ENCODE measurements at places on chromosomes 1 and 21.

GRCh38 chr1:25615563-25616094 is 962 bp upstream of the MAN1C1 start:
- no peak for DNase-seq

DNA sequence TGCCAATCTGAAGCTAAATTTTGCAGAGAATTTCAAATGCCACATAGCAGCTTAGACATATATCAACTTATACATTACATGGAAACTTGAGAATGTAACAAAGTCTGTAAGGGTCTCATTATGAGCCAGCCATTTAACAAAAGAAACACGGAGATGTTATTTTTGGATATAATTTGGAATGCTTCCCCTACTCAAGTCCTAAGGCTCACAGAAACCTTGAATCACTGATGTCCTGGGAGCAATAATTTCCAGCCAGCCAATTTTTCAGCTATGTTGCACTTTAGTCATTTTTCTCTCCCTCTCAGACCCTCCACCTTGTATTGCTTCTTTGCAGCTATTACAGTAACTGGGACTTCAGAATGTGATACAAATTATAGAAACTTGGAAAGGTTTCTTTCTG is 56.9 kb downstream of the EIF2B3 start:
- no peak for DNase-seq

- no peak for DNase-seq
These were observed 2.0 kb downstream of the GRHL3 start for GRCh38 chr1:24321126-24321525.

- DNase-seq: no peak
These were observed 41.6 kb downstream of the NSL1 start for GRCh38 chr1:212749821-212750535.

DNA sequence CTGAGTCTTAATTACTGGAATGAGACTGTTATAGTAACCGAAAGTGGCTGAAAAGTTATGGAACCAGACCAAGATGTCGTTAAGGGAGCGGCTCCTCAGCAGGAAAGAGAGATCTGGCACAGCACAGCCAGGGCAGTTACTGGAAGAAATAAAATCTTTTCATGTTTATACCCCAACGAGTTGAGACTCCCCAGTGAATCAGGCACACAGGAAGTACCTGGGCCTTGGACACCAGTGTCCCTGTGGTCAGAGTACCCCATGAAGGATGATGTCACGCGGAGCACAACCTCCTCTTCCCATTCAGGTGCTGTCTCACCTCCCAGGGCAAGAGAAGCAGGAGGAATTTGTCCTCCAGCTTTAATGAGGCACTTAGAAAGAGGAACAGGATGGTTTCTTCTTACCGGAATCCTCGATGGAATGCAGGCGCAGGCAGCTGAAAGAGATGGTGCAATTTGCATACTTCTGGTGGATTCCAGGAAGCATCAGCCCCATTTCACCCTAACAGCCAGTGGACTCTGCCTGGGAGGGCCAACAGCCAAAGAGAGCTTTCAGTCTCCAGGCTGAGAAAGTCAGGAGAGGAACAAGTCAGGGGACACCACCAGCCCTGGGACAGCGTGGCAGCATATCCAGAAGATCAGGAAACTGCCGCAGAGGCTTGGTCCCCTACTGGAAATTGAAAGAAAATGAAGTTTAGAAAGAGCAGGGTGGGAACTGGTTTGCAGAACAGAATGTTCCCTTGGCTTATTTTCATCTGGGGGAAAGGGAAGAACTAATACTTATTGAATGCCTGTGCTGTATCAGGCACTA is 35.9 kb upstream of the CTTNBP2NL start:
- DNase-seq: no peak

DNA sequence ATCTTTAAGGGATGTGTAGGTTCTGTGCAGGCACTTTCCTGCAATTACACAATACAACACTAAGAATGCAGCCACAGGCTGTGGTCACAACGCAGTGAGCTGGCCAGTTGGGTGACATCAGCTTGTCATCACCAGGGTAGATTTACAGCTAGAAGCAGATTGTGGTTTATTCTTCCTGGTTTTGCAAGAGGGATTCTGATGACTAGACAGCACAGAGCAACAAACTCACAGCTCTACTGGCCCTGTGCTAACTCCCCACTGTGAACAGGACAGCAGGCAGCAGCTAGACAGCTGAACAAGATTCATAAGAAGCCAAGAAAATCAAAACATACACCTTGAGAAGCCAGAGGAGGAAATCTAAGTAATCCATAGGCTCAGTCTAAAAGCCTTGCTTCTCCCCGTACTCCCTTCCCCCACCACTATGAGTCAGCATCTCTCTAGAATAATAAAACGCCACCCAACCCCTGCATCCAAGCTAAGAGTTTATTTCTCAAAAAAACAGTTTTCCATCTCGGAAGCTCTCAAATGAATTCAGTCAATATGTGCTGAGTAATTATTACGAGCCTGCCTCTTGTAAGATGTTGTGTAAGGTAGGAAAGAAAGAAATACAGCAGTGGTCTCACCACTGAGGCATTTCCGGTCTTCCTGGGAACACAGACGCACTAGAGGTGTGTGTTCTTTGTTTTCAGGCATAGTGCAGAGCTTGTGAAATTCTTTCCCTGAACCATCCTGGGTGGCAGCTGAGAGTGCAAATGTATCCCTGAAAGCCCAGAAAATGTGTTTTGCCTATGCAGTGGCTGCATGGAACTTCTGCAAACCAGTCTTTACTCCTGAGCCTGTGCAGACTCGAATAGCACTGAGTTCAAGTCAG is 162.8 kb downstream of the NTPCR start:
- no peak for DNase-seq

- no peak for DNase-seq
These were observed 23.9 kb downstream of the RNF2 start for GRCh38 chr1:185069202-185069772.

DNA sequence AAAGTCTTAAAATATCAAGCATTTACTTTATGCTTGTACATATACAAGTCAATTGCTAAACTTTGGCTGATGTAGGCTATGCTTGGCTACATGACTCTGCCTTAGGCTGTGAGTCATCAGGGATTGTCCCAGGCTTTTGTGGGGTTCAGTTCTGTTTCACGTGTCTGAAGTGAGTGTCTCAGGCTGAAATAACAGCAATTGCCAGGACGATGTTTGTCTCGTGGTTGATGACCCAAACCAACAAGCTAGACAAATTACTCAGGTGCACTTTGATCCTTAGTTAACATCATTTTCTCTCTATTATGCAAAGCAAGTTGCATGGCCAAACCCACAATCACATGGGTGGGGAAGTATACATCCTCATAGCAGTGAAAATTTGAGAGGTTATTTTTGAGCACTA is 410.1 kb downstream of the BRINP3 start:
- no peak for DNase-seq

DNA sequence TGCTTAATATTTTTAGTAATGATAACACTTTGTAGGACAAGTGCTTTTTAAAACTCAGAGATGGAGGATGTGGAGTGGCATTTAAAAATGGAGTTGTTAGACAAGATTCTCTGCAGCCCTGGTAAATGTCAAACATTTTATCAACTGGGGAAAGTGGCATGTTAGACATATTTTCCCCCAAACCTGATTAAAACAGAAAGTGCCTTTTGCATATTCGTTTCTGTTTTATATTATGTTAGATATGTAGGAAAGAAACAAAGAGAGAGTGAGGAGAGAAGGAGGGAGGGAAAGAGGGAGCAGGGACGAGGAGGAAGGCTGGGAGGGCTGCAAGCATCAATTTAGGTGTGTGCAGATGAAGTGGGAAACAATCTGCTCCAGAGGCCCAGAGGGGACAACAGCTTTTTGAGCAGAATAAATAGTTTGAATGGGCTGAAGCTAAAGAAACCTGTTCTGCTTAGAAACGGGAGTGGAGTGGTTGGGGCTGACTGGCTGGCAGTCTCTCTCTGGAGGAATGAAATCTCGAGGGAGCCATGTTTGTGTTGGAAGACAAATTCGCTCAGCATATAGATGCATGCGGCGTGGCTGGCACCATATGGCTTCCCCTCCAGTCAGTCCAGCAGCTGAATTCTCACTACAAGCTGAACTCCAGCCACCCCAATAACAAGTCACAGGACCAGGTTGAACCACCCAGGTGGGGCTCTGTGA is 502.2 kb downstream of the AJAP1 start:
- no peak for DNase-seq

- no peak for DNase-seq
These were observed 481 bp upstream of the EXTL1 start for GRCh38 chr1:26020941-26021646.

DNA sequence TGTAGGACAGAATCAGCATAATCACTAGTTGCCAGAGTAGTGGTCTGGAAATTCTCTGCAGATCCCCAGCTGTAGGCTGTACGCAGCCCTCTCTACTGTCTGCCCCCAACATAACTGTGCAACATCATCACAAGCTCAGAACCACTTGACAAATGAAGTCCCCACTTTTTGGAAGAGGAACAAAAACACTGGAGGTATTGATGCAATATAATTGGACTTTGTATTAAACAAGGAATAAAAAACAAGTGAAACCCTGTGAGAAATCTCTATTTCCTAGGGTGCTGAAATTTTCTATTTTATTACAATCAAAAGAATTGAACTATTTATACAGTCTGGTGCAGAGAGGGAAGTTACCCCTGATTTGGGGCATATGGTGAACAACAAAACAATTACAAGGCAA is 15.2 kb downstream of the PHTF1 start:
- no peak for DNase-seq

- DNase-seq: no peak
These were observed 631.6 kb upstream of the CAMK1G start for GRCh38 chr1:208951908-208952307.

DNA sequence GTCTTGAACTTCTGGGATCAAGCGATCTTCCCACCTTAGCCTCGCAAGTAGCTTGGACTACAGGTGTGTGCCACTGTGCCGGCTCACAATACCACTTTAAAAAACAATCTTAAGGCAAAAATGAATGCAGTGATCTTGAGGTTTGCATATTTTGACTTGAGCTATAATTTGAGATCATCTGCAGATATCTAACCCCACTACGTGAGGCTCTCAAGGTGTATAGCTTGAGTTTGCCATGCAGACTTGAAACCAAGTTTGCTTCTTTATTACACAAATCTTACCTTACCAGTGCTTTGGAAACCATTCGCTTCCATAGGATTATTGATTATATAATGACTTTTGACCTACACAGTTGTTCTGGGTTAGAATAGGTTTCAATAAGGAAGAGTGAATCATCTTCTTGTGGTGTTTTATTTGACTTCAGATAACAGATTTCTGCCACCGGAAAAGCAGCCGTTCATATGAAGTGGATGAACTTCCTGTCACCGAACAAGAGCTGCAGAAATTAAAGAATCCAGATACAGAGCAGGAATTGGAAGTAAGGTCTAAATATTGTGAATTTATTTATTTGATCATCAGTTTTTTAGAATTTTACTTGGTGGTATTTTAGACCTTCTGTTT is 155.1 kb downstream of the VPS13D start:
- peak; percentile 7 for DNase-seq

GRCh38 chr1:9086796-9087195 is 17.4 kb upstream of the SLC2A5 start:
- DNase-seq: no peak

Data from activated naive CD4-positive, alpha-beta T cell treated with Interleukin-2 at 50 U/mL for 16 hours (primary cell).